ENCODE measurements at places on chromosomes 6 and 20. TPM values are rescaled to one million over a fixed set of nuclear protein-coding genes. Genes with fewer than 3 reads are reported as not detected.

Gene TFAP2D
- not detected for total RNA-seq

Gene FAM217A
- not detected for total RNA-seq

Gene HMGCLL1
- total RNA-seq: not detected

Gene ZBTB46
- 0.21 TPM for total RNA-seq

Gene C20orf202
- total RNA-seq: not detected

Gene SGK2
- 0.04 TPM for total RNA-seq

Gene ADGRF4
- total RNA-seq: 2.8 TPM

Gene GJA10
- not detected for total RNA-seq

Gene TENT5A
- total RNA-seq: 3.1 TPM

Gene GPX5
- not detected for total RNA-seq

DNA sequence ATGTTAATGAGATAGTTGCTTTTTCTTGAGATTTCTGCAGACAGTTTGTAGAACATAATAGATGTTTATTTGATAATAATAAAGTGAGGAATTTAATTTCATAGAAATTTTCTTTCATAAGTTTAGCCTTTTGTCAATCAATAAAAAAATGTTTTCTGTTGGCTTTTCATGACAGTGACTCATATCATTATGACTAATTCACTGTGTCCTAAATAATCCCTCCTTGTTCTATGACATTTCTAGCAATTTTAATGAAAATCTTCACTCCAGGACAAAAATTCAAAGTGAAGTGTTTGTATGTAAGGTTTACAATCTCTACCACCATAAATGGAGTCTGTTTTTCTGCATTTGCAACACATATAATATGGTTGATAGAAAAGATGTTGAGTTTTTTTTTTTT, 109.9 kb downstream of the UTRN start:
- DNase-seq: no peak

GRCh38 chr6:159819932-159820640, 20.0 kb downstream of the PNLDC1 start:
- DNase-seq: no peak

DNA sequence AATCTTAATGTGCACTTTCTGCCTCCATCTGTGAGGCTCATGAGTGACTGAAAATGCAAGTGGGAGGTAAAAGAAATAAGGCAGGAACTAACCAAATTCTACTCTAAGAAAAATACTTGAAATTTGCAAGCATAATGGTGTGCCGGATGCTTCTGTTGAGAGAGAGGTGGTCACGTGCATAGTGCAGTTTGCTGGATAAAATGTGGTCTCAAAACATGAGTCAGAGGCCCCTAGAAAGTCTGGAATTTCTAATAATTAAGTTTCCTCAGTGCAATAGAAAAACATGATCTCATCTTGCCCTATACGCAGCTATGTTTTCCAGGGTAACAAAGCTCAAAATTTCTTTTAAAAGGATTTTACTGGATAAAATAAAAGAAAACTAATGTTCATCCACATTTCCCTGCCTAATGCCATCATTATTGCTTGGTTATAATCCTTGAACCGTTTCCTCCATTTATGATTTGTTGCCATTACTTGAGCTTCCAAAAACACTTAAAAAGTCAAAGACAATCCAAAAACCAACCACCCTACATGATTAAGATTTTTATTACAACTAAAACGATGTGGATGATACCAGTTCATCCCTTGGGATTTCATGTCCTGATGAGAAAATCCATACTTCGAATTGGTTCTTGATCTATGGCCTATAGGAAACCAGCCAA, 351.7 kb upstream of the ARID1B start:
- DNase-seq: no peak

- no peak for DNase-seq
Observed at GRCh38 chr6:33209856-33210255, 1.6 kb downstream of the RING1 start.

- DNase-seq: no peak
Observed at GRCh38 chr6:141551318-141551717, 581.4 kb upstream of the GJE1 start.

- no peak for DNase-seq
Observed at GRCh38 chr20:42295592-42295991, 677.4 kb upstream of the CHD6 start.

GRCh38 chr6:129860908-129861665, at the start of gene TMEM244:
TMEM244 (minus strand) TSS chr6:129861315; CDS start chr6:129861188, 127 bp downstream.
- DNase-seq: peak; percentile 60

DNA sequence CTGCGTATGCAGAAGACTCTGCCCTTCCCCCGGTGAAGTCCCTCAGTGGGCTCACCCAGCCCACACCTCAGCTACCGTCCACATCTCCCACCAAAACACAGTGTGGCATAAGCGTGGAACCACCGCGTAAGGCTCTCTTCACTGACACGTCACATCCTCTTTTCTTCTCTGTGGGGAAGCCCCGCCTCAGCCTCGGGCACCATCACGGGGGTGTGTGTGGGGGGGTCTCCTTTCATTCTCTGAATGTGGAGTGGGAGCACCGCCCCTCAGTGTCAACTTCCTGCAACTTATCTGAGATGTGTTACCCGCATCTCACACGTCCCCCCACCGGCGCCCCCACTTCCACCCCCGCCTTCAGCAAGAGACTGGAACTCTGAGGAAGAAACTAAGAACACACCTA, 388.4 kb upstream of the JARID2 start:
- no peak for DNase-seq

GRCh38 chr6:165568326-165568725, 94.7 kb downstream of the PDE10A start:
- no peak for DNase-seq

DNA sequence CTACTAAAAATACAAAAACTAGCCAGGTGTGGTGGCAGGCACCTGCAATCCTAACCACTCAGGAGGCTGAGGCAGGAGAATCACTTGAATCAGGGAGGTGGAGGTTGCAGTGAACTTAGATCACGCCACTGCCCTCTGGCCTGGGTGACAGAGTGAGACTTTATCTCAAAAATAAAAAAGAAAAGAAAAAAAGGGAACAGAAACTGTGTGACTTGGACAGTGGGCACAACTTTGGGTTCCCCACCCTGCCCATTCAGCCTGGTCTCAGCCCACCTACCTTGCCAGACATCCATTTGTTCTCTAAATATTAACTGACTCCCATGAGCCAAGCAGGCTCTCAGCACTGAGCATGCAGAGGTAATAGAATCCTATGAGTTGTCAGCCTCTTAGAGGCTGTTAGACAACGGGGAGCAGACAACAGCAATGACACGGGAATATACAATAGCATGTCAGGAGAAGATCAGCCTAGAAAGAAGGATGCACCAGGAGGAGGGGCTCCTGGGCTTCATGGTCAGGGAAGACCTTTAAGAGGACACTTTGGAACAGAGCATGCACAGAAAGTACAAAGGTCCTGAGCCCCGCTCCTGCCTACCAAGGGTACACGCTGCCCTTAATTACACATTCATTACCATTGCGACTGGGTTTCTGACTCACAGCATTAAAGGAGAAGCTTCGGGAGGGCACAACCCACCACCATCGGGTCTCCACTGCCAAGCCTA, 20.0 kb downstream of the FAM209B start:
- DNase-seq: no peak

GRCh38 chr20:44544263-44544662, 22.4 kb upstream of the SERINC3 start:
- no peak for DNase-seq

DNA sequence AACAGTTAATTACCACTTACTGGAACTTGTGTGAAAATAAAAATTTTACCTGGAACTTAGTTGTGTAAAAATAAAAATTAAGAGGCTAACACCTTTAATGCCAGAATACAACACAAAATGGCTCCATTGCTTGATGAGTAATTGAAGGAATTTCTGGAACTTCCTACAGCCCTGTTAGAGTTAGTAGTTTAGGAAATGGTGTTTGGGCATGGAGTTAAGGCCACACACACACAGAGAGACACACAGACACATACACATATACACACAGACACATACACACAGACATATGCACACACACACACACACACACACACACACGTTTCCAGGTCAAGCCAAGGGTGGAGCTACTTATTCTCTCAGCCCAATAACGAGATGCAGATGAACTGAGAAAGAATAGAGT, 20.6 kb upstream of the CST3 start:
- DNase-seq: no peak

GRCh38 chr6:127918506-127919427, 17.9 kb upstream of the THEMIS start:
- no peak for DNase-seq

GRCh38 chr20:8368670-8369069, 236.6 kb downstream of the PLCB1 start:
- DNase-seq: no peak

DNA sequence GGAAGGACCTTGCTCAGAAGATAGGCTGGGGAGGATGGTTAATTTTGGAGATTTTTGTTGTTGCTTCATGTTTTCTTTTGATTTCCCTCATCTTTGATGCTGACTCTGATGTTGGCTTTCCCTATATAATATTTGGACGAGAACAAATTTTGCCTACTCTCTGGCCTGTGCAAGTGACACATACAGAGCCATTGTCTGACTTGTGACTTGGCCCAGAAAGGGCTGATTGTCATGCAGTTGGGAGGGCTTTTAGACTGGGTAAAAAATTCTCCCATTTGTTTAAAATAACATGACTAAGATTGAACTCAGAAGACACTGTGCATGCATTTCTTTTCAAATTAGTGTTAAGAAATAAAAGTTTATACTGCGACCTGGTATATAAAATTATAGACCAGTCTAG, 98.6 kb upstream of the SUPT3H start:
- no peak for DNase-seq

DNA sequence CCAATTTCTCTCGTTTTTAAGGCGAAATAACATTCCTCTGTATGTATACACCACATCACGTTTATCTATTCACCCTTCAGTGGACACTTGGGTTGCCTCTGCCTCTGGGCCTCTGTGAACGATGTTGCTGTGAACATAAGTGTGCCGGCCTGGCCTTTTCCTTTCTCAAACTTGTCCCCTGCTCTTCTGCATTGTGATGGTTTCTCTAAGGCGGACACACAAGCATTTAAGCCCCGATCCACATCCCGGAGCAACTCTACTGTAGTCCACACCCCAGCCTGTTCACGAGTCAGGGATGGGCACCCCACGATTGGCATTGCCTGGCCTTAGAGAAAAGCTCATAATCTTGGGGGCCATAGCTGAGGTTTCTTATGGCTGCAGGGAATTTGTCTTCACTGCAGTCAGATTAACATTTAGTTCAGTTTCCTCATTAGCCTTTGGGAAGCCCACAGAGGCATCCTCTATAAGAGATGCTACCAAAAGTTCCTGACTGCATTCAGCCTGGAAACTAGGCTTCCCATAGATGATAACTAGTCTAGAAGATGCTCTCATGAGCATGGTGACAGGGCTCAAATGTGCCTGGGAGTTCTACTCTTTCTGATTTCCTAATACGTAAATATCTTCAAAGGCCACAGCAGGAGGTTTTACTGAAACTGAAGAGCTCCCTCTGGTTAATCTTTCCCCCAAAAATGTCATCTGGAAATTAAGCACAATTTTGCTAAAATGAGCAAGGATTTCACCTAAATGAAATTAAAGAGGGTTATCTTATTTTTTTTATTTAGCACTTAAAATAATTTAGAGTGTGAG, 762 bp downstream of the ZC3H12D start:
- DNase-seq: no peak

DNA sequence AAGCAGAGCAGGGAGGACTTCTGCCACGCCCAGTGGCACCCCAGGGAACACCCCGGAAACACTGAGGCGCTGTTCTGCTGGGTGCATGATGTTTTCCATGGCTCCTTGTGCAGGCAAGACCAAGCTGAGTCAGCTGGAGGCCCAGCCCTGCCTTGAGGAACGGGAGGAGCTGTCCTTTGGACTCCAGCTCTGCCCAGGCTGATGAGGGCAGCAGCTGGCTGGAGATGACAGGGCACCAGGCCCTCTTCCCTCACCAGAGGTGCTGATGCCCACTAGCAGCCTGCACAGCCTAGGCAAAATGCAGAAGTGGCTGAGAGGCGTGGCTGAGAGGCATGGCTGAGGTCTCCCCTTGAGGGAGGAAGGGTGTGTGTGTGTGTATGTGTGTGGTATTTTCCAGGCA, 2.4 kb downstream of the C6orf132 start:
- DNase-seq: peak; percentile 82

- no peak for DNase-seq
Observed at GRCh38 chr20:15851576-15852215, 721.6 kb downstream of the KIF16B start.

GRCh38 chr20:48171626-48172356, 386.5 kb upstream of the SULF2 start:
- no peak for DNase-seq

DNA sequence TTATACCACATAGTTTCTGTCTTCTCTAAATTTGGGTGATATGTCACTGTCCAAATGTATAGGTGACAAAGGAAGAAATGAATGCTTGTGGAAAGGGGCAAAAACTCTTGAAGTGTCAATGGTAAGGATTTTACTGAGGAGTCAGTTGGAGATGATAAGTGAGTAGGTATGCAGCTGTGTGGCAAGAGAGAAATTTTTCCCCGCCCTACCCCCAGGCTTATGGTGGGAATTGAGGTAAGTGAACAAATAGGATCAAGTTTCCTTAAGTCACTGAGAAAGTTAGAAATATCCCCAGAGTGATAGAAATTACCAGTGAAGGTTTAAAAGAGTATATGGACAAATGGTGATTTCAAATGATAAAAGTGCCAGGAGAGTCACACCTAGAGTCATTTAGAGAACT, 11.8 kb downstream of the DSE start:
- peak; percentile 61 for DNase-seq

GRCh38 chr6:7142918-7143475, 35.2 kb downstream of the RREB1 start:
- no peak for DNase-seq
